Activated naive CD8-positive, alpha-beta T cell treated with anti-CD3 and anti-CD28 coated beads for 36 hours (primary cell): ENCODE measurements at places on chromosomes 12 and 14. TPM values are rescaled to one million over a fixed set of nuclear protein-coding genes. Genes with fewer than 3 reads are reported as not detected.

GRCh38 chr14:61099216-61099835 is 118.3 kb downstream of the SLC38A6 start:
- DNase-seq, result no peak

GRCh38 chr12:123519141-123520001 is 14.1 kb downstream of the RILPL1 start:
- peak; percentile 12 for DNase-seq

- no peak for DNase-seq
Measured at GRCh38 chr12:58206876-58207275, 265.5 kb downstream of the ATP23 start.

GRCh38 chr12:30837595-30837994 is 82.8 kb upstream of the CAPRIN2 start:
- DNase-seq, result no peak

- DNase-seq, result no peak
Measured at GRCh38 chr14:30796707-30797106, 77.7 kb upstream of the COCH start.

GRCh38 chr12:69433653-69434052 is 36.5 kb upstream of the FRS2 start:
- no peak for DNase-seq

DNA sequence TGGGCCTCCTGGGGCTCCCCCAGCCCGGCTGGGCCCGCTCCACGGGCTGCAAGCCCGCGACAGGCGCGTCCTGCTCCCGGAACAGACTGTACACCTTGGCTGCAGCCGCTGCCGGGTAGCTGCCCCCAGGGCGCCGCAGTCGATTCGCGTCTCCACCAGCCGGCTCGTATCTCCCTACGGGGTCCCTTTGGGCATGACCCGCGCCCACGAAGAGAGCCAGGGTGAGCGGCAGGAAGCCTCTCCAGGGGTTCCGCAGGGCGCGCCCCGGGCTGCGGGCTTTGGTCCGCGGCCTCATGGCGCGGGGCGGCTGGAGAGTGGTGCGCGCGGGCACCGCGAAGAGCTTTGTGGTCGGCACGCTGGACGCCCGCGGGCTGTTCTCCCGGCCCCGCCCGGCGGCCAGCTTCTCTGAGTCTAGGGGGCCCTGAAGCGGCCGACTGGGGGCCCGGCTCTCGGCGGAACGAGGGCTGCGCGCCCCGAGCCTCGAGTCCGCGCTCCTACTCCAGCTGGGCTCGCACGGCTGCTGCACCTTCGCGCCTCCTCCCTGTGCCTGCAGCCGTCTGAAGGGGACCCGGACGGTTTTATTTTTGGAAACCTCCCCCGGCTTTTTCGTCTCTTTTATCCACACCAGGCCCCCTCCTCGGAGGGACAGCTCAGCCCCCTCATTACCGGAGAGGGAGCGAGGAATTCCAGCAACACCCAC is at the start of gene LTBP2:
Gene LTBP2 (minus strand): TSS at position 588 of the 700 bp plus-strand sequence. CDS start 293 bp downstream, at position 295.
- DNase-seq, result no peak

DNA sequence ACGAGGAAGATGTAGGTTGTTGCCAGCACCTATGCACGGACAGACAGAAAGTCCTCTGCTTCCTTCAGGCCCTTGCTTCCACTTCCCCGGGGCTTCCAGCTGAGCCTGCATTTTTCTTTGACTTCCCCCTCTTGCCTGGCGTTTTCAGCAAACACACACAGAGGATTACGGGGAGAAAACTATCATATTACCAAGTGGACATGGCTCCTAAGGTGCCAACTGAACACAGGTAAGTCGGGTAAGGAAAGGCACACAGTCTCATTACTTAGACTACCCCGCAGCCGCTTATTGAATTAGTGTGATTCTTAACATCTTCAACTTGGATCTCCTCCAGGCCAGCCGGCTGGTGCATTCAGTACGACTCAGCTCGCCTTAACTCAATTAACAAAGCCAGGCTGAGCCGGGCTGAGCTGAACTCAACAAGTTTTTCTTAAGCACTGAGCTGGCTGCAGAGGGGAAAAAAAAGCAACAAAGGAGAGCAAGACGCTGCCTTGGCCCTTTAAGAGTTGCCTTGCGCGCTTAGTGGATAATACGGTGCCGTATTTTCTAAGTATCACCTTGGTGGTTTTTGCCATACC is 19.2 kb upstream of the MAP1LC3B2 start:
- DNase-seq, result no peak

Gene LYZ
- total RNA-seq, result not detected

Gene NELL2
- 134 TPM for total RNA-seq

Gene GNB3
- 0.10 TPM for total RNA-seq

Gene ZDHHC22
- total RNA-seq, result not detected

Gene KRAS
- total RNA-seq, result 26.7 TPM
